ENCODE measurements at places on chromosomes 1 and 21. TPM values are rescaled to one million over a fixed set of nuclear protein-coding genes. Genes with fewer than 3 reads are reported as not detected.

- no peak for DNase-seq
Measured at GRCh38 chr1:163538667-163539066, 216.9 kb downstream of the NUF2 start.

Gene EDARADD
- 0.98 TPM for total RNA-seq

Gene RGS4
- 31.6 TPM for total RNA-seq

GRCh38 chr1:61979729-61980128 is 214.9 kb upstream of the L1TD1 start:
- DNase-seq = no peak

All from glutamatergic neuron (in vitro differentiated cells).